ENCODE measurements at places on chromosomes 16 and 17. TPM values are rescaled to one million over a fixed set of nuclear protein-coding genes. Genes with fewer than 3 reads are reported as not detected.
A peak's percentile ranks its signal among the peaks of the same experiment; 100 is the strongest.

DNA sequence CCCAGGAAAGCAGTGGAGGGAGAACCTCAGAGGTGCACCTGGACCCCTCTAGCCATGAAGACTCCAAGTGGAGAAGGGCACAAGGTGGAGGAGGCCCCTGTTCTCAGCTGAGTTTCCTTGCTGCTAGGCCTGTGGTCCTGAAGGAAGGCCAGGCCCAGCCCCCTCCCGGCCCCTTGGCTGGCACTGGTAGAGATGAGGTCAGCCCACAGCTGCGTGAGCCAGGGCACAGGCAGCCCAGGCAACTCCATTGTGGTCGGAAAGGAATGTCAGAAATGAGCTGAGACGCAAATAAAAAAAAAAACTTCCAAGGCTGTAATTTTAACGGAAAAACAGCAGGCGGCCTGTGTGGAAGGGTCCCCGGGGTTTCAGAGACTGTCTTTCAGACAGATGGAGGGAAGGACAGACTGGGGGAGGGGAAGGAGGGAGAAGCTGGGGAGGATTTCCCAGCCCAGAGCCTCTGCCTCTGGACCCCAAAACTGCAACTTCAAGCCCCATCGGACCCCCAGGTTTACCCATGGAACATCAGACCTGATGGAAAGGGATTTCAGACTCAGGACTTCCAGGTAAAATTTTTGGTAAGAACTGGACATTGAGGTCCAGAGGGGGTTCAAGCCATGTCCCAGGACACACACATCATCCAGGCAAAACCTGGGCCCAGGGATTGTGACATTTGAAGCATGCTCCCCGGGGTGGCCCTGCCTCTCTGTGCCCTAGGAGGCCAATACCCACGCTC, 25.6 kb upstream of the MRPS23 start:
- DNase-seq: peak; percentile 89
- peaks cover 40% of the 10 kb centered on the region for H3K4me1 ChIP-seq
- peaks cover 33% of the 10 kb centered on the region for H3K36me3 ChIP-seq
- H3K4me3 ChIP-seq: no peak overlapping the region

The RASL10B gene
- 2.9 TPM for total RNA-seq

The SGF29 gene
- 31.3 TPM for total RNA-seq

DNA sequence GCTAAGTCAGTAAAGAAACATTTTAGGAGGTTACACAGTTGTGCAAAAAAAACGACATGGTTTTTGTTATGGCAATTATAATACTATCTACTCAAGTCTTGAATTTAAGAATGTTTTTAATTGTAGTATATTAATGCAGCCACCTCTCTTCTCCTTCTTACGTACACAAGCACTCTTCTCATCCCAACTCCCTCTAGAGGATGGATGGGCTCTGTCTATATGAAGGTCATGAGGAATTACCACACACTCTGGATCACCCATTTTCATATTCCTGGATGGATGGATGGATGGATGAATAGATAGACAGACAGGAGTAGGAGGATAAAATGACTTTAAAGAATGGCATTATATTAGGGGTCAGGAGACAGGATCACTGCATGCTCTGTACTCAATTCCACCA, 120.0 kb downstream of the PHKB start:
- DNase-seq: no peak
- no peaks in the 10 kb centered on the region for H3K4me1 ChIP-seq
- no peaks in the 10 kb centered on the region for H3K36me3 ChIP-seq
- no peak overlapping the region for H3K4me3 ChIP-seq
- no peaks in the 10 kb centered on the region for H3K27me3 ChIP-seq
- H3K27ac ChIP-seq: no peak overlapping the region

- H3K27ac ChIP-seq: peak overlapping the region; percentile 73
- no peaks in the 10 kb centered on the region for H3K36me3 ChIP-seq
- no peak for DNase-seq
- no peak overlapping the region for H3K4me3 ChIP-seq
Observed at GRCh38 chr17:29157310-29157709, 22.9 kb downstream of the MYO18A start.

- no peaks in the 10 kb centered on the region for H3K27me3 ChIP-seq
- H3K4me3 ChIP-seq: no peak overlapping the region
- no peak overlapping the region for H3K27ac ChIP-seq
Observed at GRCh38 chr17:67492824-67493517, 115.9 kb downstream of the PITPNC1 start.

- H3K36me3 ChIP-seq: no peaks in the 10 kb centered on the region
- no peak overlapping the region for H3K4me3 ChIP-seq
- no peak overlapping the region for H3K27ac ChIP-seq
- H3K27me3 ChIP-seq: no peaks in the 10 kb centered on the region
Observed at GRCh38 chr17:48270899-48271298, 159.1 kb downstream of the SKAP1 start.

GRCh38 chr16:84027625-84028024, 15.0 kb downstream of the SLC38A8 start:
- H3K27ac ChIP-seq: no peak overlapping the region
- DNase-seq: no peak
- no peaks in the 10 kb centered on the region for H3K4me1 ChIP-seq
- H3K27me3 ChIP-seq: no peaks in the 10 kb centered on the region
- no peaks in the 10 kb centered on the region for H3K36me3 ChIP-seq

GRCh38 chr16:54886078-54886477, 44.6 kb upstream of the IRX5 start:
- no peaks in the 10 kb centered on the region for H3K36me3 ChIP-seq
- H3K27me3 ChIP-seq: no peaks in the 10 kb centered on the region
- no peaks in the 10 kb centered on the region for H3K4me1 ChIP-seq
- no peak overlapping the region for H3K4me3 ChIP-seq
- no peak for DNase-seq
- no peak overlapping the region for H3K27ac ChIP-seq

- H3K27me3 ChIP-seq: no peaks in the 10 kb centered on the region
- peaks cover 12% of the 10 kb centered on the region for H3K36me3 ChIP-seq
- no peaks in the 10 kb centered on the region for H3K4me1 ChIP-seq
- no peak overlapping the region for H3K4me3 ChIP-seq
- no peak overlapping the region for H3K27ac ChIP-seq
- no peak for DNase-seq
Observed at GRCh38 chr16:2244301-2244700, 7.1 kb downstream of the ECI1 start.

DNA sequence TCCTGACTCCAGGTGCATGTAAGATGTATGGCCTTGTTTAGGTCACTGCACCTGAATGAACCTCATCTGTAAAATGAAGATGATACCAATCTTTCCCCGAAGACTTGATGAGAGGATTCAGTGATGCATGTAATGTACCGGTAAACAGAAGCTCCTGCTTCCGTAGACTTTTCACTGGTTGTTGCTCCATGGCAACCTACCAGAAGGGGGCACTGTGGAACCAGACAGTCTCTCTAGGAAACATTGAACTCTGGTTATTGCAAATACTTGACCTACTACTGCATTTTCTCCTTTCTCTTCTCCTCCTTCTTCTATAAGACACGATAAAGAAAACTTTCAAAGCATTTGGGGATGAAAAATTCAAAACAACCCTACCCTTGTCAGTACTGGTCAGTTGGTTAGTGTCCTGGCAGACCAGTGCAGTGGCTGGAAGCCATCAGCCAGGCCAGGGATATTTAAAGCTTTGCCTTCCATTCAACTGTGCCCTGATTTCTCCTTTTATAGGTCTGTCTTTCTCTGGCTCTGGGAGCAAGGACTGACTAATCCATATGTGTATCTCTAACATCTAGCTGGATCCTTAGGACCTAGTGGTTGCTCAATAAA, 667.4 kb upstream of the SALL1 start:
- H3K36me3 ChIP-seq: no peaks in the 10 kb centered on the region
- no peak overlapping the region for H3K4me3 ChIP-seq

The MPO gene
- 1.0 TPM for total RNA-seq

DNA sequence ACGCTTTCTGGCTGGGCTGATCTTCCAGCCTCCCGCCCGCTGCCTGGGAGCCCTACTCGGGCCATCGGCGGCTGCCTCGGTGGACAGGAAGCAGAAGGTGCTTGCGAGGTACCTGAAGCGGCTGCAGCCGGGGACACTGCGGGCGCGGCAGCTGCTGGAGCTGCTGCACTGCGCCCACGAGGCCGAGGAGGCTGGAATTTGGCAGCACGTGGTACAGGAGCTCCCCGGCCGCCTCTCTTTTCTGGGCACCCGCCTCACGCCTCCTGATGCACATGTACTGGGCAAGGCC, 30.7 kb downstream of the CIITA start:
- DNase-seq: no peak
- H3K27me3 ChIP-seq: no peaks in the 10 kb centered on the region
- no peak overlapping the region for H3K27ac ChIP-seq
- no peak overlapping the region for H3K4me3 ChIP-seq
- peaks cover 33% of the 10 kb centered on the region for H3K36me3 ChIP-seq

DNA sequence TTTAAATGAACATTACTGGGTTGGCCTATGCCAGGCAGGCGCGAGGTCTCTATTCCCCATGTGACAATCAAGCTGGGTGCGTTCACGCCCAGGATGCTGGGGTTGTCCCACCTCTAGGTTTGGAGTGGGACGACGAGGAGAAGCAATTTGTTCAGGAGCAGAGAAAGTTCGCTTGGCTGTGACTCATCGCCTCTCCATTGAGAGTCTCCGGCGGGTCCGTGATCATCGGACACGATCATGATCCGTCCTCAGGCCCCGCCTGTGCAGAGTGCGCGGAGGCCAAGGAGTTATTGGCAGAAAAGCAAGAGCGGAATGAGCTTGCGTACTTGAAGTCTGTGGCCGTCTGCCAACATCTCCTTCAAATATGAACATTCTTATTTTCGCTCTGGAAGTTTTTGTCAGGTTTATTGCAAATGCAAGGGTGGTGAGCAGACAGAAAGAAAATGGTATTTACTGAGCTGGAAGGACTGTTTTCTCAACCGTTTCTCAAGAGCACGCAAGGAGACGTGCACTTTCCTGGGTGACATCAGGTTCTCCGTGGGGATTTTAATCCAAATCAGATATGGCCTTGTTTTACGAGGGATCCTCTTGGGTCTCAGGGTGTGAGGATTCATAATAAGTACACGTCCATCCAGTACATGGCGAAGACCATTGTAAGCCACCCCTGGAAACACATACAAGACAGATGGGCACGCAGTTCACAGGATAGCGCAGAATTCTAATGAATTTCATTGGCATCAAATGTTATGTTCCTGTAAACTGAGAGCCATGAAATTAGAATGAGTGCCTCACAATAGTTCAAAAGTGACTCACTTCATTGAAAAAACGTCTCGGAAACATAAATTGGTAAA, 70.1 kb upstream of the CREBBP start:
- no peaks in the 10 kb centered on the region for H3K27me3 ChIP-seq
- peaks cover 19% of the 10 kb centered on the region for H3K4me1 ChIP-seq
- DNase-seq: peak; percentile 56
- peak overlapping the region; percentile 85 for H3K27ac ChIP-seq
- no peaks in the 10 kb centered on the region for H3K36me3 ChIP-seq

DNA sequence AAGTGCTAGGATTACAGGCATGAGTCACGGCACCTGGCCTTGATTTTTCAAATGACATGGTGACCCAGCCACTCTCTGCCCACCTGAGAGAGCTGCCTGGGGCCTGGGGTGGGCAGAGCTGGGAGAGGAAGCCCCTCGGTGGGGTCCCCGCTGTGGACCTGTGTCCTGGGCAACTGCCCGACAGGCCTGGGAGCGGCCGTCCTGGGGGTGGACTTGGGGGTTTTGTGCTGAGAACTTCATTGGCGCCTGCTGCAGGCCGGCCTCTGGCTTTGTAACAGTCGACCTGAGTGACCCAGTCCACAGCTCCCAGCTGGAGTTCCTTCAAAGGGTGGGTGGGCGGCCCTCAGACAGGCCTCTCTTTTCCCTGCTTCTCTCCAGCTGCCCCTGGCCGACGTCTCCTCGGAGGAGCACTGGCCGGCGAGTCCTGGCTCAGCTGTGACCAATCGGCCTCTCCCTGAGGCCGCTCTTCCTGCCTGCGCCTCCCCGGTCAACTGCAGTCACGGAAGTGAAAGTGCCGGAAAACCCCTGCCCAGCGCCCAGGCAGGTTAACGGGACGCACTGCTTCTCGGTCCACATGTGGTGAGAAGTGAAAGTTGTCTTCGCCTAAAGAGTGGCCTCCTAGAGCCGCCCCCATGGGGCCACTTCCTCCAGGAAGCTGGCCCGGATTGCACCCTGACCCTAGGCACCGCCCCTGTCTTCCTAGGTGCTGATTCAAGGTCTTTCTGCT, 5.5 kb downstream of the CBFA2T3 start:
- H3K36me3 ChIP-seq: no peaks in the 10 kb centered on the region
- no peaks in the 10 kb centered on the region for H3K27me3 ChIP-seq
- H3K27ac ChIP-seq: no peak overlapping the region
- peak; percentile 65 for DNase-seq

The CD68 gene
- 196 TPM for total RNA-seq

- H3K4me1 ChIP-seq: peaks cover 91% of the 10 kb centered on the region
- no peak for DNase-seq
- no peaks in the 10 kb centered on the region for H3K36me3 ChIP-seq
- no peaks in the 10 kb centered on the region for H3K27me3 ChIP-seq
- H3K4me3 ChIP-seq: no peak overlapping the region
Observed at GRCh38 chr16:81492965-81493754, 48.6 kb downstream of the CMIP start.

GRCh38 chr16:72824761-72825160, 223.2 kb downstream of the ZFHX3 start:
- H3K27me3 ChIP-seq: no peaks in the 10 kb centered on the region
- no peak for DNase-seq
- H3K4me3 ChIP-seq: no peak overlapping the region
- H3K27ac ChIP-seq: no peak overlapping the region
- peaks cover 4% of the 10 kb centered on the region for H3K4me1 ChIP-seq

DNA sequence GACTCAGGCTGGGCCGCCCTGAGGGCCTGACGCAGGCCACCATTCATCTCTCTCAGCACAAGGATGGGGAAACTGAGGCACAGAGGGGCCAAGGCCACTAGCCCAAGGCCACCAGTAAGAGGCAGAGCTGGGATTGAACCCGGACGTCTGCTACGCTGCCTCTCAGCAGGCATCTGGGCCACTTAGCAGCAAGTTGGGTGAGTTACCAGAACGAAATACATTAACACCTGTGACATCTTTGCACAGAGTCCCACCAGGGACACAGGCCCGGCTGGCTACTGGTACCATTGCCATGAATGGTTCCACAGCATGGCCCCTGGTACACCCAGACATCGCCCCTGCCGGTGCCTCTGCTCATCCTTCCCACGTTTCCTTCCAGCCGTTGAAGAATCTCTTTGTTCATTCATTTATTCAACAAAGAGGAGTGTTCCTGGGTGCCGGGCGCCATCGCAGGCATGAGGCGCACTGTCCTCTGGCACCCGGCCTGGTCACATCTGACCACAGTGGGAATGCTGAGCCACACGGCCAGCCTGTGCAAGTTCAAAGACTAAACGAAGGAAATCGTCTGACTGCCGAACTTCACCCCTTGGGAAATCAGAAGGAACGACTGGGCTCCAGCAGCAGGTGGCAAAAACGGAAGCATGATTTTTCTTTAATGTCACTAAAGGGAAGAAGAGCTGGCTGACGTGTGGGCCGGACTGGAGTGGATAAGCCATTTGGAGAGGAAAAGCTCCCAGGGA, 7.4 kb upstream of the ZNF469 start:
- H3K27me3 ChIP-seq: no peaks in the 10 kb centered on the region
- no peak overlapping the region for H3K4me3 ChIP-seq
- no peaks in the 10 kb centered on the region for H3K36me3 ChIP-seq
- H3K4me1 ChIP-seq: no peaks in the 10 kb centered on the region
- no peak for DNase-seq

The GGT6 gene
- total RNA-seq: 3.8 TPM

Data from upper lobe of left lung (tissue), 6 donors.